ENCODE measurements at places on chromosomes 4 and X. TPM values are rescaled to one million over a fixed set of nuclear protein-coding genes. Genes with fewer than 3 reads are reported as not detected.

GRCh38 chrX:2928191-2928582, 952 bp downstream of the ARSD start:
- H3K4me1 ChIP-seq, result no peaks in the 10 kb centered on the region
- H3K27me3 ChIP-seq, result no peaks in the 10 kb centered on the region
- H3K4me3 ChIP-seq, result no peak overlapping the region
- peak; percentile 43 for DNase-seq
- no peaks in the 10 kb centered on the region for H3K36me3 ChIP-seq
- no peak overlapping the region for H3K27ac ChIP-seq

The F11 gene
- not detected for polyA plus RNA-seq

DNA sequence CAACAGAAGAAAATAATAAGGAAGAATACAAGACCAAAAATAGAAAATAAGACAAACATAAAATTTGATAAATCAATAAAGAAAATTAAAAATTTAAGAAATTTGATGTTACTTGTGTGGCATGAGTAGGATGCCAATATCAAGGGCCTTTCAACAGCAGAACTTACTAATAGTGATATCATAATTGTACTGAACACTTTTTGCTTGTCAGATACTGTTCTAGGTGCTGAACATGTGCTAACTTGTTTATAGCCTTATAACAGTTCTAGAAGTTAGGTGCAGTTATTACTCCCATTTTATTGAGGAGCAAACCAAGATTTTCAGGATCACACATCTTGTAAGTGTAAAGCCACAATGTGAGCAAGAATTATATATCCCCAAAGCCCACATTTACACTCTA, 546.0 kb upstream of the EPHA5 start:
- no peaks in the 10 kb centered on the region for H3K4me1 ChIP-seq
- H3K27me3 ChIP-seq, result no peaks in the 10 kb centered on the region
- H3K27ac ChIP-seq, result no peak overlapping the region

DNA sequence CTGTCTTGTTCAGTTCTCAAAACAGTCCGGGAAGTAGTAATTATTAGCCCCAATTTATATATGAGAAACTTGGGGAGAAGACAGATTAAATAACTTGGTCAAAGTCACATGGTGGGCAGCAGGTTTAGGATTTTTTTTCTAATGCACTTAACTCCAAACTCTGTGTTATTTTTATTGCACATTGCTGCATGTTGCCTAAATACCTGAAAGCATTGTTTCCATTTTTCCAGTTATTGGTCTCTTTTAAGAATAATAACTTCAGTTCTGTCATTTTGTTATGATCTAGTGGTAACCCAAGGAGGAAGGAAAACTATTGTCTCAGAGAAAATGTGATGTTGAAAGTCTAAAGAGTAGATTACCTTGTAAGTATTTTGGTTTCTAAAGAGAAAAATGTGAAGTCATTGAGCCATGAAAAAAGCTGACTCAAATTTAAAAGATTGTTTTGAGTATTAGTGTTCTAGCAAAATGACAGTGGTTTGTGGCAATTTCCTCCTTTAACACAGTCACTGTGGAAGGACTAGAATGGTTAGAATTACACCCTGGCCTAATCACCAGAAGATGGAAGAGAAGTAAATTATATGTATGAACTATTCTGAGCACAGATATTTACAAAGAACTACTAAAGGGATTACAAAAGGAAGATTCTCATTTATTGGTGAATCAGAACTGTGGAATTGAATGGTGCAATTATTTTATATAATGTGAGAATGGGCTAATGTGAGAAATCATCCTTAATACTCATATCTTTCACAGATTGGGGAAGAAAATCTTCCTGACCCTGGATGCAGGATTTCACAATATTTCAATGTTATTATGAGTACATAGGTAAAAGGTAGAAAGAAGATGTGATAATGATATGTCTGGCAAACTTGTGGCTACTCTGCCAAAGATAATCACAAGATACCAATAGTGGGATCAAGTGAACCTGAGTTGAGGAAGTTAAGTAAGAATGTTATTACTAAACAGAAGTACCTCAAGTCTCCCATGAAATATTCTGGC, 21.7 kb upstream of the CXCL8 start:
- no peaks in the 10 kb centered on the region for H3K4me1 ChIP-seq
- H3K27ac ChIP-seq, result no peak overlapping the region
- H3K4me3 ChIP-seq, result no peak overlapping the region
- no peaks in the 10 kb centered on the region for H3K27me3 ChIP-seq
- no peak for DNase-seq

- no peaks in the 10 kb centered on the region for H3K36me3 ChIP-seq
- no peak for DNase-seq
- no peak overlapping the region for H3K4me3 ChIP-seq
- no peak overlapping the region for H3K27ac ChIP-seq
- no peaks in the 10 kb centered on the region for H3K27me3 ChIP-seq
These were observed 619.5 kb downstream of the EPHA5 start for GRCh38 chr4:65050786-65051185.

DNA sequence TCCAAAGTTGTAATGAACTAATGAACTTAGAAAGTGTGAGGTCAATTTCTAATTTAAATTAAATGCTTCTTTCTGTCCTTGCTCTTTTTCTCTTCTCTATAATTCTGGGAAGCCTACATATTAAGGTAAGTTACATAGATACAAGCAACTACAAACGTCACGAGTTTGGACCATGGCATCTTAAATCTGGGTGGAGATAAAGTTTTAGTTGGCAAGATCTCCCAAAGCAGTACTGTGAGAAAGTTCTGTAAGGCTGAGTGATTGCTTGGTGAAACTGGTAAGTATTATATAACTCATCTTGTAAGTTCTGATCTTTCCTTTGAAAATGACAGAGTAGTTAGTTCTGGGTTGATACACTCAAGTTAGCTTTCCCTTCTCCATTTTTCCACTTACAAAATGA, 125.7 kb upstream of the CBR4 start:
- no peaks in the 10 kb centered on the region for H3K4me1 ChIP-seq
- H3K27ac ChIP-seq, result no peak overlapping the region
- H3K27me3 ChIP-seq, result no peaks in the 10 kb centered on the region
- DNase-seq, result no peak
- H3K36me3 ChIP-seq, result no peaks in the 10 kb centered on the region

The SSX5 gene
- polyA plus RNA-seq, result not detected

DNA sequence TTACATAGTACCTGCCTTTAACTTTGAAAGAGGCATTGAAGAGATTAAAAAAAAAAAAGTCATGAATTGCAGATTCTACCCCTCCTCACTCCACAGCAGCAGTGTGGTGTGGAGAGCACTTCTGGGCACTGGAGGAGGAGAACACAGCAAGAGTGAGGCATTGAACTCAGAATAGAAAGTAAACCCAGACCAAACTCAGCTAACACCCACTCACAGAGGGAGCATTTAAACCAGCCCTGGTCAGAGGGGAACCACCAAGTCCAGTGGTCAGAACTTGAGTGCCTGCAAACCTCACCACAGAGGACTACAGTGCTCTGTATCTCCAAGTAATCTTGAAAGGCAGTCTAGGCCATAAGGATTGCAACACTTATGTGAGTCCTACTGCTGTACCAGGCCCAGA, 15.6 kb upstream of the UGT2A1 start:
- H3K4me1 ChIP-seq, result no peaks in the 10 kb centered on the region
- H3K4me3 ChIP-seq, result no peak overlapping the region
- DNase-seq, result no peak
- no peaks in the 10 kb centered on the region for H3K36me3 ChIP-seq
- no peaks in the 10 kb centered on the region for H3K27me3 ChIP-seq
- H3K27ac ChIP-seq, result no peak overlapping the region

The CT55 gene
- polyA plus RNA-seq, result not detected

GRCh38 chr4:153973942-153974341, 185.1 kb upstream of the SFRP2 start:
- H3K4me1 ChIP-seq, result no peaks in the 10 kb centered on the region
- H3K27me3 ChIP-seq, result no peaks in the 10 kb centered on the region
- DNase-seq, result no peak
- H3K36me3 ChIP-seq, result no peaks in the 10 kb centered on the region
- no peak overlapping the region for H3K4me3 ChIP-seq

The ANOS1 gene
- not detected for polyA plus RNA-seq

DNA sequence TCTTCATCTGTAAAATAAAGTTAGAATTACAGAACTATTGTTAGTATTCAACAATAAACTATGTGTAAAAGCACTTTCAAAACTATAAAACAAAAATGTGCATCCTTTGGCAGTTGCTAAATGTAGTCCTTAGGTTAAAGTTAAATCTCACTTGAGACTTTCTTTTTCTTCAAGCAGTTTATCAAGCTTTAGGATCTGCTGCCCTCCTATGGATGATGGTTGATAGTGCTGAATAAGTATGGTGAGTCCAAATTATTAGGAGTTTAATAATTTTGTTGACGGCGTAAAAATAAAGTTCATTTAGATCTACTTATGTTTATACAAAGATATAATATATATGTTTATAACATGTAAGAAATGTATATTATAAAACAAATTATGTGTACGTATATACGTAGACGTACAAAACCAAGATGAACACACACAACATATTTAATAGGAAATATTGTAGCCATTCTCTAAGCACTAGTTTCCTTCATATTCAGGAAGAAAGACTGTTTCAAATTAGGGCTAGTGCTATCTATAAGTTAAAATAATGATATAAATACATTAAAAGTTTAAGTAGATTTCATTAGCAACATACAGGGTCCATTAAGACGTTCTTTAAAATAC, 22.3 kb downstream of the UGT2A2 start:
- H3K36me3 ChIP-seq, result no peaks in the 10 kb centered on the region
- no peaks in the 10 kb centered on the region for H3K4me1 ChIP-seq
- no peak overlapping the region for H3K27ac ChIP-seq
- no peaks in the 10 kb centered on the region for H3K27me3 ChIP-seq
- no peak for DNase-seq
- no peak overlapping the region for H3K4me3 ChIP-seq

- no peaks in the 10 kb centered on the region for H3K27me3 ChIP-seq
- DNase-seq, result no peak
- H3K36me3 ChIP-seq, result no peaks in the 10 kb centered on the region
- no peak overlapping the region for H3K4me3 ChIP-seq
- H3K4me1 ChIP-seq, result peaks cover 11% of the 10 kb centered on the region
These were observed 44.7 kb downstream of the PTTG2 start for GRCh38 chr4:38004887-38005286.

DNA sequence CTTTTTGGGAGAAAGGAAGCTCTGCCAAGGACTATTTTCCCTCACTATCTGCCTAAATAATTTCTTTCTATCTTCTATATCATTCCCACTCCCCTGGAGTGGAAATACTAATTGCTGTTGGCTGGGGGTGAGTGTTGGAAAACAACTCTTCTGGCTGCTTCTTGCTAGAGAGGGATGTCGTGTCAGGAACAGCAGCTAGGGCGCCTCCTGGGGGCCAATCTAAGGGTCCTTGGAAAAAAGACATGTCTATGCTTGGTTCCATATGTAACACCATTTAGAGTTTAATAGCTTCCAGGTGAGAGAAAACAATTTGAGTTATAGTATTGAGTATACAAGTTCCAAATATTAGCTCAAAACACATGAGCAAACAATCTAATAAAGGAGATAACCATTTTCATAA, 111.3 kb downstream of the MAGEE1 start:
- H3K4me3 ChIP-seq, result no peak overlapping the region
- DNase-seq, result no peak
- no peaks in the 10 kb centered on the region for H3K36me3 ChIP-seq

The HTRA3 gene
- polyA plus RNA-seq, result not detected

GRCh38 chrX:153551135-153551534, 33.7 kb downstream of the ATP2B3 start:
- H3K36me3 ChIP-seq, result no peaks in the 10 kb centered on the region
- H3K27me3 ChIP-seq, result no peaks in the 10 kb centered on the region
- no peak overlapping the region for H3K4me3 ChIP-seq
- DNase-seq, result no peak

The CFI gene
- polyA plus RNA-seq, result not detected

DNA sequence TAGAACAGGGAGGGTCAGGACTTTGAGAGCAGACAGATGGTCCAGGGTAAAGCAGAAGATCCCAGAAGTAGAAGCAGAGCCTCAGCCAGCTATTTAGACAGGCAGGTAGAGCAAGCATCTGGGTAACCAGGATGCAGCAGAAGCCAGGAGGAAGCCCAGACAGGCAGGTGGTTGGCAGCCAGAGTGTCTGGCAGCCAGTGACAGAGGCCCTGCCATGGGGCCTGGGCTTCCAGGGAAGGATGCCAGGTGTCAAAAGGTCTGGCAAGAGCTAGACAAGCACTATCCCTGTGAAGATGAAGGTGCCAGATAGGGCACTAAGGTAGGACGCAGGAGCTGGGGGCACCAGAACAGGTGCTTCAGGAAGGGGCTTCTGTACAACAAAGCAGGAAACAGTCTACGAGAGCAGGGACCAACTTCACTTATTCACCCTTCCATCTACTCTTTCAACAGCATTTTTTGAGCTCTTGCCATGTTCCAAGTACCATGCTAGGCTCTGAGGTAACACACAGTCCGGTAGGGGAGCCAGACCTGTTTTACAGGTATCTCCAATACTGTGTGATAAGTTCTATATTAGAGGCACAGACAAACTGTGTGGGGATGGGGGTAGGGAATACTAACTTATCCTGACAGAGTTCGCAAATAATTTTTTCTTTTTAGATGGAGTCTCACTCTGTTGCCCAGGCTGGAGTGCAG, 38.1 kb upstream of the GJB1 start:
- peaks cover 6% of the 10 kb centered on the region for H3K4me1 ChIP-seq
- H3K36me3 ChIP-seq, result no peaks in the 10 kb centered on the region
- no peak overlapping the region for H3K27ac ChIP-seq
- DNase-seq, result no peak
- no peak overlapping the region for H3K4me3 ChIP-seq
- no peaks in the 10 kb centered on the region for H3K27me3 ChIP-seq

The IL2RG gene
- 1,411 TPM for polyA plus RNA-seq

The ZBTB33 gene
- polyA plus RNA-seq, result 12.5 TPM

DNA sequence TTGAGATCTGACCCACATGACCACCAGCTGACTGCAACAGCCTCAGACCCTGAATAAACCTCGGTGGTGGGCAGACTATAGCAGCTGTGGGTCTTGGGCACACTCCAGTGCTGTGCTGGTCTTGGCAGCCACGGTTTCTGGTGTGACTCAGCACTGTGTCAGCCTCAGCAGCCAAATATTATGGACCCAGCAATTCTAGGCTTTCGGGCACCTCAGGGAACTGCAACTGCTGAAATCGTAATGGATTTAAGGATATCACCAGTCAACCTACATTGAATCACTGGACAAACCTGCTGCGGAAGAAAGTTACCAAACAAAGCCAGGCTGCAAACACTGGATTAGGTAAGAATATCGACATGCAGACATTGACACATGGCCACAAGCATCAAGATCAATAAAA, 10.5 kb upstream of the UBE2NL start:
- no peak overlapping the region for H3K27ac ChIP-seq
- H3K27me3 ChIP-seq, result no peaks in the 10 kb centered on the region
- H3K4me1 ChIP-seq, result no peaks in the 10 kb centered on the region
- H3K4me3 ChIP-seq, result no peak overlapping the region
- no peak for DNase-seq

The INTU gene
- polyA plus RNA-seq, result not detected

GRCh38 chr4:151671541-151672059, 89.2 kb downstream of the GATB start:
- H3K4me3 ChIP-seq, result no peak overlapping the region
- no peak overlapping the region for H3K27ac ChIP-seq
- no peaks in the 10 kb centered on the region for H3K4me1 ChIP-seq
- no peaks in the 10 kb centered on the region for H3K36me3 ChIP-seq

All from CD8-positive, alpha-beta memory T cell (primary cell).